ENCODE measurements at places on chromosomes 4 and X.
A peak's percentile ranks its signal among the peaks of the same experiment; 100 is the strongest.

DNA sequence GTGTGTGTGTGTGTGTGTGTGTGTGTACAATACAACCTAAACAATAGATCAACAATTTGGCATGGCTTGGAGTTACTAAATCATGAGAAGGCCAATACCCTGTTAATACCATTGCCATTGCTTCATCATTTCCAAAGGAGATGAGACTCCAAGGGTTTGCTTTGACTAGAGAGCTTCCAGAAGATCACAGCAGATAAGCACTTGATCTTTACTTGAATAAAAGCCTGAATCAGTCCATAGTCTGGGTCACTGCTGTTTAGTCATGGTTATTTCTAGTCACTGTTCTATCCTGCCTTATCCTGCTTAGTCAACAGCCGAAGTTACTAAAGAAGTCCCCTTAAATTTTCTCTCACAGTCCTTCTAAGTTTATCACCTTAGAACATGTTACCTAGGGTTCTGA, 58.2 kb downstream of the RAB40AL start:
- no peak for DNase-seq

DNA sequence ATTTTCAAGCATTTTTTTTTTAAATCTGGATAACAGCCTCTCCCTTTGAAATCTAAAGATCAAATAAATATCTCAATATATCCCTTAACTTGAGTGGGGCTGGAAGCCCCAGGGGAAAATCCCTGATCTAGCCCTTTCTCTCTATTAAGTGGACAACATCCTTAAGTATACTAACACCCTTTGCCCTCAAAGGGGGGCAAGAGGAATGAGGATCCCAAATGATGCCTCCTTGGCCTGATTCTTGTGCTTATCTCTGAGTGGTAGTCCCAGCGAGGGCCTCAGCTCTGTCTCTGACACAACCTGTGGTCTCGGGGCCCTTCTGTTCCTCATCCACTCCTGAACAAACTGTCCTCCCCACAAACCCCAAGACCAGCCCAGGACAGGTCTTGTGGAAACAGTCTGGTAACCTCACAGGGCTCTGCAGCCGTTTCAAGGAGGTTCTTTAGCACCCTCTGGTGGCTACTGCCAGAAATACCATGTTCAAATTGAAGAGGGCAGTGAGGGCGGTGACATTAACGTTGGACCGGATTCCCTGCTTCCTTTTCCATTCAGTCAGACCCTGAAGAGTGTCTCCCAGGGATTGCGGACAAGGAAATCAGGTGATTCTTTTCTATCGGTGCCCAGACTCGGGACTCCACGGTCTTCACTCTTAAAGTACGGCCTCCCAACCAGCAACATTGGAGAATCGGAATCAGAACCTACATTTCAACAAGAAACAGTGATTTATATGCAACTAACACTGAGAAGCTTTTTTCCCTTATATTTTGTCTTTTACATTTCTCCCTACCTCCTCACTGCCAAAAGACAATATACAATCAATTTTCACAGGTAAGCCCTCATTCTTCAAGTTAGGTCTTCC, 13.0 kb downstream of the CXCL13 start:
- peak; percentile 25 for DNase-seq

- no peak for DNase-seq
Observed at GRCh38 chr4:127309369-127310102, 323.2 kb upstream of the INTU start.

- no peak for DNase-seq
Observed at GRCh38 chr4:86972997-86973396, 38.2 kb downstream of the AFF1 start.

DNA sequence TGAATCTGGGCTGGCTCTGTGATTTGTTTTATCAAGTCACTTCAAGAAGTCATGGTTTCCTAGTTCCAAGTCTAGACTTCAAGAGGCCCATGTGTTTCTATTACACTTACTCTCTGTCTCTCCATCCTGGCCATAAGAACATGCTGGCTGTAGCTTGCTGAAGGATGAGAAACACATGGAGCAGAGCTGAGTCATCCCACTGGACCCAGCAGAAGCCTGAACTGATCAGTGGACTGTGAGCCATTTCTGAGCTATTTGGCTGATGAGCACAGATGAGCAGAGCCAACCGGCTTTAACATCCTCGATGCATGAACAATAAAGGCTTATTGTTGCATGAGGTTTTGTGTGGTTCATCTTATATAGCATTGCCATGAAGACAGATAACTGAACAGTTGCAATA, 290.6 kb upstream of the BOD1L1 start:
- DNase-seq, result no peak

All from stimulated activated CD8-positive, alpha-beta memory T cell treated with anti-CD3 and anti-CD28 coated beads, Interleukin-12 subunit alpha, Interleukin-12 subunit beta, amount 100 ng/mL, for 1 hour (primary cell).